ENCODE measurements at places on chromosomes 5 and 9.

GRCh38 chr9:100066539-100066938 is 32.3 kb downstream of the ERP44 start:
- DNase-seq, result no peak

DNA sequence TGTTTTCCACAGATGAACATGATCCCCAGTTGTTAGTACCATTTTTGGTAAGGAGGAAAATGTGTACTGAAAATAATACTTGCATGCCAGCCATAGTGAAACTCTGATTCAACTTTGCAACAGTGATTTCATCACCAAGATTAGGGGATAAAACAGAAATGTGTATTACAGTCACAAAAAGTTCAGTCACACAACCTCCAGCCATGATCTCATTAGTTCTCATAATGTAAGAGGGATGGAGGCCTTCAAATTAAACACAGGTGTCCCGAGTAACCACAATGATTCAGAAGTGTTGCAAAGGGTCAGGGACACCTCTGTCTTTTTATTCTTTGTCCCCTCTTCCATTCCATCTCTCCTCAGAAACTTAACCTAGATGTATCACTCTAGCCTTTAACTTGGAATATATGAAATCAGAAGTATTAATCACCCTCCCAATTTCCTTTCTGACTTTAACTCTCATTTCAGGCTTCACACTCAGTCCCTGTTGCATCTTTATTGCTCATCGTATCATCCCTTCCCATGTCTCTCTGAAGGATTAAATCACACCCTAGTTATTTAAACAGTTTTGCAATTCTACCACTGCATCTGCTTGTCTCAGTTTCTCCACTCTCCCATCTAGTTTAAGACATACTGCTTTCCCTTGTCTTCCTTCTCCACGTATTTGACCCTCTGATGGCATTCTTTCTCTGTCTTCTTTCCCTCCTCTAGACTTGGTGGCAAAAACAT is 291.2 kb downstream of the ADAMTS6 start:
- DNase-seq, result no peak

DNA sequence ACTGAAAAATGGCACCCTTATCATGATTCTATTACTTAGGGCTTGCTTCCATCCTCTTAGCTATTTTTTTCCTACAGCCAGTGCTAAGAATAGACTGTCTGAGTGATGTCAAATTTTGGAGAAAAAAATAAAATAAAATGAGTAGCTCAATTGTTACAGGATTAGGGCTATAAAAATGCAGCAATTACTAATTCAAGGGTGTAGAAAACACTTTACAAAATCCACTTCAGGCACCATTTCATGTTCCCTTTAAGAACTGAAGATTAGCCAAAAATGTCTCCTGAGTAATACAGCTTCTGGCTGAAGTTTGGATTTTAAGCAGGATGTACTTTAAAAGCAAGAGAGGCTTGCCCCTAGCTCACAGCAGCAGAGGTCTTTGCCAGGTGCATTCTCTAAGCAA is 240.5 kb upstream of the IRX1 start:
- DNase-seq, result no peak

DNA sequence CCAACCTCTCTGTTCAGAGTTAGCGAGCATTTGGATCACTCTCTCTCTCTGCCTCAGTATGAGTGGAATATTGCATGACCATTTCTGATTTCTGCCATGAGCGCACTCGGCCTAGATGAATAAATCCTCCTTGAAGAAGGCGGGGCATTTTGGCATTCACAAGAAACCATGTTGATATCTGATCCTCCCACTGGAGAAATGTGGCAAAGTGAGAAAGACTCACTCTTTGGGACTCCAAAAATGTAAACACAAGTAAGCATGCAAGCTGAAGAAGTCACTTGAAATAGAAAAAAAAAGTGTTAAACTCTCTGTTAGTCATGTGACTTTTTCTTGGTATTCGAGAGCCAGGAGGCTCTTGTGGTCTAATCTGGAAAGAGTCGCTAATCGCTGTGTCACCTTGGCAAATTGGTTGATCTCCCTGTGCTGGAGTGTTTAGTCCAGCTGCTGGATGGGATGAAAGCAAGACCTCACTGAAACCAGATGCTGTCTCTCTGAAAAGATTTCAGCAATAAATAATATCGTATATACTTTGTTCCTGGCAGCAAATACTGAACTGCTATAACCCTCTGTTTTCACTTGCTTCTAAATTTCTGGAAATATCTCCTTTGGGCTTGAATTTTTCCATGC is 95.5 kb downstream of the GHR start:
- DNase-seq, result no peak

DNA sequence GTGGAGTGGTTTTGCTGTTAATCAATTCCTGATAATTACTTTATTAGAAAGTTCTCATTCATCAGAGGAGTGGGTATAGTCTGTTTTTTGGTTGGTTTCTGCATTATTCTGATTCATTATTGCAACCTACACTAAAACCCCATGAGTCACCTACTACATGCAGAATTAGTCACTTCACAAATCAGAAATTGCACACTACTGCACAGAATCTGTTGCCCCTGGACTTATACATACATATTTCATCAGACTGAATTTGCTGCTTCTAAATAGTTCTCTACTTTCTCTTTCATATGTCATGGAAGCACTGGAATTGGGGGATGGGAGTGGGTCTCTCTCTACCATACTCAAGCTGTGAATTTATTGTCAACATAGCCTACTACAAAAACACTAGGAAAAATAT is 585.1 kb downstream of the DNAH5 start:
- DNase-seq, result no peak

- DNase-seq, result no peak
These were observed 31.9 kb upstream of the SPARC start for GRCh38 chr5:151718646-151719045.

GRCh38 chr5:5953584-5954274 is 424.6 kb downstream of the MED10 start:
- DNase-seq, result no peak

DNA sequence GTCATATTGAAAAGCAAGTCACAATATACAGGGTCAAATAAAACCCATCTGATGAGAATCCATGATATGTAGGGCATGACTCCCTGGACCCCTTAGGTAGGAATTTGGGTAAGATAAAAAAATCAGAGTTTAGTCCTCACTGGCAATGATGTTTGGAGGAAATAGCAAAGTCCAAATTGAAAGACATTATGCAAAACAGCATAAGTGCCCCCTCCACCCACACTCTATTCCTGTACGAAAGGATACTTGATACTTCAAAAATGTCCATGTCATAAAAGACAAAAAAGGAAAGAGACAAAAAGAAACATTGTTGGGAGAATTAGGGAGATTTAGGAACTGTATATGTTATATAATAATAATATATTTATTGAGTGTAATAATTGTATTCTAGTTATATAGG is 96.1 kb upstream of the RASGRF2 start:
- no peak for DNase-seq

- no peak for DNase-seq
These were observed 30.2 kb upstream of the SMIM23 start for GRCh38 chr5:171755354-171755821.

GRCh38 chr5:160165137-160166068 is 46.2 kb upstream of the PWWP2A start:
- no peak for DNase-seq

GRCh38 chr9:124291801-124292396 is 34.1 kb downstream of the NEK6 start:
- DNase-seq, result peak; percentile 11

- DNase-seq, result no peak
These were observed 403 bp downstream of the KIF2A start for GRCh38 chr5:62306323-62306895.

DNA sequence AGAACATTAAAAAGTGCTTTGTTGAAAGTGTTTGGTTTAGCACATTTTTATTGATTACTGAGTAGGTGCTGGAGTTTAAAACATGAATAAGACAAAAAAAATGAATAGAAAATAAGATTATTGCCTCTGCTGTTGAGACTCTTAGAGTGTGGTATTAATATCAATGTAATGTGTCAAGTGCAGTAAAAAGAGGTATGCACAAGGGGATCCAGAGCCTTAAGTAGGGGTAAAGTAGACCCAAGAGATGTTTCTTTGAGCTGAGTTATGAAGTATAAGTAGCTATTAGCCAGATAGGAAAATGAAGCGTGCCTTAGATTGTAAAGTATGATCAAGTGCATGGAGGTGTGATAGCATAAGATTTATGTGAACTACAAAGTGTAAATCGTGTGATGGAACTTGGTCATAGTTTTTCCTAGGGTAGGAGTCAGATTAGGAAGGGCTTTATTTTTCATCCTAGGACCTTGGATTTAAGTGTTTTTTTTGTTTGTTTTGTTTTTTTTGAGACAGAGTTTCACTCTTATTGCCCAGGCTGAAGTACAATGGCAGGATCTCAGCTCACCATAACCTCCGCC is 45.2 kb downstream of the NSD1 start:
- DNase-seq, result no peak
